Esophagus mucosa (tissue), 1 donor: ENCODE measurements at places on chromosomes 3 and 15.
A peak's percentile ranks its signal among the peaks of the same experiment; 100 is the strongest.

- ATAC-seq, result peak; percentile 52
These were observed 72.3 kb downstream of the CORO2B start for GRCh38 chr15:68650901-68651709.

DNA sequence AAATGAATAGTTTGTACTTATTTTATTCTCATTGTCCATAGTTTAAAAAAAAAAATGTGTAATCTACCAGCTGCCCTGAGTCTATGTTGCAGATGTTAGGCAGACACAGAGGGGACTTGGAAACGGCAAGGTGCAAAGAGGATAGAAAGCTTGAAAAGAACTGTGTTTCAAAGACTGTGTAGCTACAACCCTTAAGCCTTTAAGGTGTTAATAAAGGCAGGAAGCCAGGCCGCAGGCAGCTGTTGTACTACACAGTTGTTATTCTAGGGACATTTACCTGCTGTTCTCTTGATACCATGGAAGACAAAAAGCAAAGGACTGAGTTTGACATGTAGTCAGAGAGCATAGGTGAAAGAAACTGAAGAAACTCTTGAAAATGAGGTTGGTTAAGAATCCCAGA is 440.0 kb downstream of the TUSC7 start:
- ATAC-seq, result no peak

- ATAC-seq, result peak; percentile 93
These were observed at the start of gene ACTR8 for GRCh38 chr3:53881691-53882593. ACTR8 (minus strand) TSS chr3:53882152; CDS start chr3:53882101, 51 bp downstream.

DNA sequence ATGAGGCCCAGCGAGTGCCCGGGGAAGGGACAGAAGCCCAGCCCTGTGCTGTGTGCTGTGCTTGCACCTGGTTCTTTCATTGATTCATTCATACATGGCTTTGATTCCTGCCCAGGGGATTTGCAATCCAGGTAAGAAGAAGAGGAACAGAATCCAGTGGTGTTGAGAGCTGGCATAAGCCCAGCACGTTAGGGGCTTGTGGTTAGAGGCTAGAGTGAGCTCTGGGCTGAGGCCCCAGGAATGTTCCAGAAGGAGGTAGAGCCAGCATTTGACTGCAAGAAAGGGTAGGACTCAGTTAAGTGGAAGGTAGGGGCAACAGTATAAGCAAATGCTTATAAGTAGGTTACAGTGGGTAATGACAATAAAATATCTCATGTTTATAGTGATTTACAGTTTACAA is 2.3 kb downstream of the VWA5B2 start:
- ATAC-seq, result no peak

DNA sequence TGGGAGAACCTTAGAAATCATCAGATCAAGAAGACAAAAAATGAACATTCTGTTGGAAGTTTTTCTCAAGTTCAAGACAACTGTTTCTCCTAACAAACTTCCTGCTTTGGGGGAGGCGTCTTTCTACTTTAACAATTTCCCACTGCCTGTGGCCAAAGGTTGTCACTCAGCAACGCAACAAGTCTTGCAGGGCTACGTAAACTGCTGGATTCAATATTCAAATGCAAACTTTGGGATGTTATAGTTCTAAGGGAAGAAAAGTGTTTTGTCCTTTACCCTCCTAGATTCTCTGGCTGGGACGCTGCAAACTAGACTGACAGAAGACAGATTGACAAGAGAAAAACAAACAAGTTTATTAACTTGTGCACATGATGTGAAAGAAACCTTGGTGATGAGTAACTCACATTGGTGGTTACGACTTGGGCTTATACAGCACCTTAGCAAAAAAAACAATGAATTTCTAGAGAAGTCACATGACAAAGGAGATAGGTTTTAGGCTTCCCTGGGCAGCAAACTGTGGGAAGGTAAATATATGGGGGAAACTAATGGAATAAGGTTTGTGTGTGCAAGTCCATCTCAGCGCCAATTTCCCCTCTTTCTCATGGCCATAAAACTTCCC is 34.0 kb upstream of the ARPIN start:
- peak; percentile 39 for ATAC-seq

GRCh38 chr3:103693831-103694230 is 1259.0 kb downstream of the ZPLD1 start:
- ATAC-seq, result no peak

- ATAC-seq, result no peak
These were observed 641.2 kb upstream of the ARRDC4 start for GRCh38 chr15:97319291-97319690.

DNA sequence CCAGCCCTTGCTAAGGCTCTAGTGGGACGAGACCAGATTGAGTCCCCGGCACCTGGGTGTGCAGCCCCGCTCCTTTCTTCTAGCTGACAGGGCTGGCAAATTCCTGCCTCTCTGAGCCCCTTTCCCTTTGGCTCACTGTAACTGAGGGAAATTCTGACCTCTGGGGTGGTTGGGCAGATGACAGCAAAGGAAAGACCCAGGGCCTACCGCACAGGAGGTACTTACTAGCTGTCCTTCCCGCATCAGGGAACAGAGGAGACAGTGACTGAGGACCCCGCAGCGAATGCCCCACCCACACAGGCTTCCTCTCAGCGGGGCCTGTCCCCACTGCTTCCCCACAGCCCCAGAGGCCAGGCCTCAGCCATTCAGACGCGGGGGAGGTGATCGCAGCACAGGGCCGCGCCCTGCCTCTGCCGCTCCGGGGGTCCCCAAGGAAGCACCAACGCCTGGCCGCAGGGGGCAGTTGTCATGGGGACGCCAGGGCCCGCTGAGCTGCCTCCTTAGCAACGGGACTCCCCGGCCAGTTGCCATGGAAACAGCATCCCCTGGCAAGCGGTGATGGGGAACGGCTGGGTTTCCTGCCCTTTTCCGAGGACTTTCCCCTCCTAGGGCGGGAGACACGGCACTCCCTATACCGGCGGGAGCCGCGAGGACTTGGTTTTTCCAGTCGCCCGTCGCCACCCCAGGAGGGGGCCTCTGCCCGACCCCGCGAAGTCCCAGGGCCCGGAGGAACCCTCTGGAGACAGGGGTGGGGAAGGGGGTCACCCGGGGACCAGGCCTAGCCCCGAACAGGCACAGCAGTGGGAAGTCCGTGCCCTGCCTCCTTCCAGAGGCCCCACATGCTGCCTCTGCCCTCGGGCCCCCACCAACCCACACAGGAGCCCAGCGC is 50.1 kb downstream of the HCN4 start:
- ATAC-seq, result no peak

GRCh38 chr15:48233246-48233645 is 27.1 kb downstream of the SLC12A1 start:
- no peak for ATAC-seq

GRCh38 chr3:13045241-13045903 is 27.9 kb downstream of the IQSEC1 start:
- no peak for ATAC-seq

GRCh38 chr15:101048581-101049030 is 129.4 kb downstream of the LRRK1 start:
- no peak for ATAC-seq

DNA sequence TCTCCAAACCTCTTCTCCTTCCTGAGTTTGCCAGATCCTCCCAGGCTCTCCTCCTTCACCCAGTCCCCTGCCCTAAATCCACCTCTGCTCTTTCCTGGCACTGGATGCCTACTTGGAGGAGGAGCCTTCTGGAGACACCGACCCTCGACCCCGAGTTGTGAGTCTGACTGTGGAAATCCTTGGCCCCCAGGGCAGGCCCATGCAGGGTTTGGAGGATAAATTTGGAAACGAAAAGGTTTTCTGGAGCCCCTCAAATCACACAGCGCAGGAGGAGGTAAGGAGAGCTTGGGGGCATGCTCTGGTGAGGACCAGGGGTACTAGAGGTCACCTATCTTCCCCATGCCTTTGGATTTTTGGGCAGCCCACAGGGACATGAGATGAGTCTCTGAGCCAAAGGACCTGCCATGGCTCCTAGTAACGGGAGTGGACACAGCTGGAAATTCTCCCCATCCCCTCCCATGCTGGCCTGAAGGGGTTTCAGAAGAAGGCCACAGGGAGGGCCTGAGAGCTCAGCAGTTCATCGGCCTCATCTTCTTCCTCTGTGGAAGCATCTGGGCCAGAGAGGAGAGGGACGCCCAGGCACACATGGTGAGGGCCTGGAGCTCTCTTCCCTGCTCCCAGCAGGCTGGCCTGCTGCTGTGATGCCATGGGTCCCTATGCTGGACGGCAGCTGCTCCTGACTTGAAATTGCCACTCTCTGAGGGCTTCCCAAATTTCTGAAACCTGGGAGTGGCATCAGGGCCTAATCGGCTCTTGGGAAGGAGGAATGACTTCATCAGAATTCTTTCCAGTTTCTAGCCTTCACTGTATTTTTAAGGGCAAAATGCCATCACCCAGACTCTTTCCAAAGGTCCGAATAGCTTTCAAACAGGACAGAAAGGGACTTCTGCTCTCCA is 68.6 kb upstream of the ITGA11 start:
- ATAC-seq, result no peak

DNA sequence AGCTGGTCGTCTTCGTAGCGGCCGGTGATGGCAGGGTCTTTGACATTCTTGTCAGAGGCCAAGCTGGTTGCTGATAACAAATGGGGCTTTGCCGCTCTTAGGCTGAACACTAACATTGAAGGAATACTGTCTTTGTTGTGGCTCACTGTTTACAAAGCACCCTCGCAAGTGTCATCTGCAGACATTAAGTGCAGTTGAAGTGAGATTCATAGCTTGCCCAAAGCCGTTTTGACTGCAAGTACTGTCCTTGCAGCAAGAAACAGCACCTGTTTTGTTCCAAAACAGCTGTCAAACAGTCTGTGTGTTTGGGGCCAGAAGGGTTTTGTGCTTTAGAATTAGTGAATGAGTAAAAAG is 568 bp downstream of the SENP2 start:
- ATAC-seq, result no peak

DNA sequence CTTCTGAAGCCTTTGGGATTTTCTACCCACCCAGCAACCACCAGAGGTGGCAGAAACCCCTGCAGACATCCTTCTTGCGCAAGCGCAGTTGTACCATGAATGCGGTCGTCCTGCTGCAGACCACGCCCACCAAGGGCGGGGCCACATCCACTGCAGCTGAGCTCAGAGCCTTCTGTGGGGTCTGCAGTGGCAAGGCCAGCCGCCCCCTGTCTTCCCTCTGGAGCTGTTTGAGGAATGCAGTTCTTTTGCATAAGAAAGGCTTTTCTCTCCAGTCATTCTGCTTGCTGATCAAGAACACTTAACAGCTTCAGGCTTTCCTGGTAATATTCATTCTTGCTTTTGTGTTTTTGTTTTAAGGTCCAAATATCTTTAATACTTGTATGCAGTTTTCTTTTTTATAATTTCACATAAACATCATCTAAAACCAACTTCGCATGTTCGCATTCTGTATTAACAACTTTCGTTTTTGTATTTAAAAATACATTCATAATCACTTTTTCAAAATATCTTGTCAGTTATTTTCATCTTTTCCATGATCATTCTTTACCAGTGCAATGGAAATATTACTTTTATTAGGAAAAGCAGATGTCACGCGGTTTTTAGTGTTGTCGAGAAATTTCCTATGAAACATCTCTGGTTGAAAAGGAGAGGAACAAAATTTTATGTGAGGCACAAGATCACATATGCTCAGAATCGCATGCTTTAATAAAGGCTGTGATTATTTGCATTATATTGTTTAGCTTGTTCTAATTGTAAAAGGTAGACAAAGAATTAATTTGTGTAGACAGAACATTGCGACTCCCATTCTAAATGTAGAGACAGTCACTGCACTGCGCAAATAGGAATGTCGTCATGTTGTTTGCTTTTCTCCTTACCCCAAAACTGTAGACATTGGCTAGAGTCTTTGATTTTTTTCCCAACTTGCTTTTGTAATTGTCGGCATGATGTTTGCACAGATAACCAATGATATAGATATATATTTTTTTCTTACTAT is 98.1 kb upstream of the SNRPN start:
- ATAC-seq, result no peak

DNA sequence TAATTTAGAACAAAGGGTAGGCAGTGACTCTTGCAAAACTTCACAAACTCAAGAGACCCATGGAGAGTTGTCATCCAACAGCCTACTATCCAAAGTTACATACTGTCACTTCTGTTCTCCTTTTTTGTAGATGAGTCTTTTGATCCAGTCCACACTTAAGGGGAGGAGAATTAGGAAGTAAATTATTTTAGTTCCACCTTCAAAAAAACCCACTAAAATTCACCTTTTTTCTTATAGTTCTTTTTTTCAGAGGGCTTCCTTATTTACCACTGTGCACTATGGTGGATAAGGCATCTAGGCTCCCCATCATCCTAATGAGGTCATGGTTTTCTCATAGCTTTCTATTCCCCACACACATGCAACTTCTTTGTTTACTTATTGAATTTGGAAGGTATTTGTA is 8.6 kb upstream of the TCAIM start:
- no peak for ATAC-seq

DNA sequence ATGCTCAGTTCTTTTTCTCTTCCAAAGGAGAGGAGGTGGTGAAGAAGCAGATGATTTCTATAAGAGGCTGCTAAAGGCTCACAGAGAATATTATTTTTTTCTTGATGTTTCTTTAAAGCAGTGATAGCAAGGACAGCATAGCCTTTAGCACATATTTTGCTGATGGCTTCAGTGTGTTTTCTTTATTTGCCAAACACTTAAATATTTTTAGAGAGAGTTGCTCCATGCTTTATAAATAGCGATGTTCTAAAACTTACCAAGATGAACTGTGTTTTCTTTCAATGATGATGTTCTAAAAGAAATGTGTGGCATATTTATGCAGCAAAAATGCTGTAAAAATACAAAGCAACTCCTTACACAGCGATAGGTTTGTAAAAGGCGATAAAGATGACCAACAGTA is 11.8 kb upstream of the KCNAB1 start:
- ATAC-seq, result no peak

GRCh38 chr3:11335056-11335608 is 62.9 kb downstream of the ATG7 start:
- peak; percentile 83 for ATAC-seq

GRCh38 chr3:126607214-126607908 is 47.6 kb downstream of the TXNRD3 start:
- no peak for ATAC-seq

- ATAC-seq, result no peak
These were observed 93.5 kb downstream of the RFX7 start for GRCh38 chr15:56150204-56150603.

DNA sequence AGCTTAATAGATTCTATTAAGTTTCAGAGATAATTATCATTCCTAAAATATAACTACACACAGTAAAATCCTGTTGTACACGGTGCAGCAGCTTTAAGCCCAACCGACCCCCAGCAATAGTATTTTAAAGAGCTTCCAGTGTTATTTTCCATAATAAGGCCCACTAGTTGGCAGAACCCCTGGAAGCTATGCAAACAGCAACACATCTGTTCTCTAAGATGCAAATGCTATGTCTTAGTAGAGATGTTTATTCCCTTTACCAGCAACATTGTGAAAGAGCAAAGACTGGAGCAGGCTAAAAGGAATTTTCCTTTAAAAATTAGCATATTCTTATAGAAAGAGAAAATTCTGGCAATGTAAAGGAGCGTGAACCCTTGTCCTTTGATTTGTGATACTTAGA is 819.7 kb upstream of the ALCAM start:
- ATAC-seq, result no peak

- peak; percentile 84 for ATAC-seq
These were observed 17.1 kb downstream of the TRAIP start for GRCh38 chr3:49839193-49839809.
